ENCODE measurements at places on chromosomes 5 and 9.

- no peak for DNase-seq
Measured at GRCh38 chr9:89701221-89701798, 96.5 kb downstream of the GADD45G start.

DNA sequence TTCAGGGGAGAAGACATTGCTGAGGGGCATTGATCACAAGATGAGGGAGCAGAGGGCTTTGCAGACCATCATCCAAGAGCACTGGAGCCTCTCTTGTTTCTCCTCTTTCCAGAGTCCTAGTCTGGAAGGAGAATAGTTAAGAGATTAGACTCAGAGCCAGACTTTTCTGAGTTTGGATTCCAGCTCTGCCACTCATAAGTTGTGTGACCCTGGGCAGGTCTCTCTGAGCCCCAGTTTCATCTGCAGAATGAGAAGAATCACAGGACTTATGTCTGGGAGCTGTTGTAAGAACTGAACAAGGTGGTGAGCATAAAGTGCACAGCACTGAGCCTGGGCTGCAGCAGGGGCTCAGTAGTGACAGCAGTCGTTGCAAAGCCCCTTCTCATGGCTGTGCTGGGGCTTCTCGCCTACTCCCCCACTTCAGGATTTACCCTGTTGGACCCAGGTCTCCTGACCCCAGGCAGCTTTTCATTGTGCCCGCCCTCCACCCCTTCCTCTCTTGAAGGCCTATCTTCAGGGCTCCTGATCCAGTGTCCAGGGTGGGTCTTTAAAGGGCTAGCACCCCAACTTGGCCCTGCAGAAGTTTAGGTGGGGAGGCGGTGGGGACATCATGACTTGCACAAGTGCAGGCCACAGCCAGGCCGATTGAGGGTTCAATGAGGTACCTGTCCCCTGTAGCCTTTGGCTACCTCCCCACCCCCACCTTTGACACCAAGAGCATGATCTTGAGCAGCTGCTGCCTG lies 1.5 kb downstream of the SYNPO start:
- no peak for DNase-seq

GRCh38 chr9:94002316-94003140 lies 47.4 kb upstream of the BARX1 start:
- no peak for DNase-seq

- no peak for DNase-seq
Measured at GRCh38 chr5:119343766-119344165, 12.1 kb upstream of the TNFAIP8 start.

DNA sequence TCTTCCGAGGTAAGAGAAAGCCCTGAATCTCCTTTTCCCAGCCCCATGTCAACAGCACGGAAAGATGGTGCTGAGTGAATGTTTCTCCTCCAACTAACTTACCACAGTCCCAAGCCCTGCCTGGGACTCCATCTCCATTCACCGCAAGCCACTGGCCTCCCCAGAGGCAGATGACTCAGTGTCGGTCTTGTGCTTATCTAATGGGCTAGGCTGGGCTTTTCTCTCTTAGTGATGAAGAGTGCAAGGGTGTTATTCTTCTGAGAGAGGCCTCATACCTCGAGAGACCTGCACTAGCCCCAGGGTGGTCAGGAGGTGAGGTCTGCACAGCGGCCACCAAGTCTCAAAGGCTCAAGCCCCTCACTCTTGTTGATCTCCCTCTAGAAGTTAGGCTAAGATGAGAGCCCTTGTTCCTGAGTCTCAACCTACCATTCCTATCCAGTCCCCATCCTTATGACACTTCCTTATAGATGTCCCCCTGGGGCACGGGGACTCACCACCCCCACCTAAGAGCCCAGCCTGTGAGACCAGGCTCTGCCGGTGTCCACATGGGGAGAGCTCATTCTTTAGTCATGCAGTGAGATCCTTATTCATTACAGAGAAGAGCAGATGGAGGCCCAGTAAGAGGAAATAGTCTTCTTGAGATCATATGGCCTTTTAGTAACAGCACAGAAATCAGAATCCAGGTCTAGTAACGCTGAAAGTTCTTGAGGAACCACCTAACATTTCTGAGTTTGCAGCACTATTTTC lies 127.0 kb downstream of the SAXO1 start:
- no peak for DNase-seq

- no peak for DNase-seq
Measured at GRCh38 chr5:133458435-133458834, 153.9 kb downstream of the FSTL4 start.

DNA sequence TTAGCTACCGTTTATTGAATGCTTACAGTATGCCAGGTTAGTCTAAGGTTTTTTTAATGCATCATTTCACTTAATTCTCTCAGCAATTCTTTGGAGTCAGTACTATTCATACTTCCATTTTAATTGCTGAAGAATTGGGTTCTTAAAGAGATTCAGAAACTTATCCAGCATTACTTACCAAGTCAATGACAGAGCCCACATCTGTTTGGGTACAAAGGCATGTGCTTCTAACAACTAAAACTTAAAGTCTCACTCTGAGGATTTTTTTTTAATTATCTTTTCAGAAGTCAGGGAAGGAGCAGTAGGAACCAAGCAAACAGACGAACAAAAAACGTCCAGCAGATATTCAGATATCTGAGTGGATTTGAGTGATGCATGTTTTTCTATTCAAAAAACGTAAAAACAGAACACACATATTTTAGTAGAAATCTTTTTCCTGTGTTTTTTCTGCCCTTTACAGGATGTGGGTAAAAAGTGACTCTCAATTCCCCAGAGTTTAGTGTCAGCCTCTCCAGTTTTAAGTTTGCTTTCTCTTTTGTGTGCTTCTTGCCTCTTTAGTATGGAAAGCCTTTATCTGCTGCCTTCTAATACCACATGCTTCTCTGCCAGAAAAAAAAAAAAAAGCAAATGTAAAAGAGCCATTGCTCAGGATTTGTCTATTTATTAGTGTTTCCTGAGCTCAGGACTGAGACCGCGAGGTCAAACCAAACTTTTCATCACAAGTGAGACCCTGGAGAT lies 118.0 kb downstream of the PRKACG start:
- DNase-seq, result no peak

DNA sequence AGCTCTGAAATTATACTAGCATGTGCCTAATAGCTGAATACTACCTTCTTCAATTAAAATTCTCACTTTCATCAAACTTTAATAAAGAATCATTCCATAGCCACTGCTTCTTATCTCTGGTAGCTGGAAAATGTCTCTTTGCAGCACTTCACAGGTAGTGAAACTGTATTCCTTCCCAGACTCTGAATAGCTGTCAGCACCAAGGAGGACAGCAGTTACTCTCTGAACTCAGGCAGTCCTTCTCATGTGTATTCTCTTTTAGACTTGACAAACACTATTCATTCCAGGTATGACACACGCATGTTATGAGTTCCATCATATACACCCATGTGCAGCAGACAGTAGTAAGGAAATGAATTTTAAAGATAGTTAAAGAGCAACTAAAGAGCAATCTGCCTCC lies 627.1 kb downstream of the EFNA5 start:
- no peak for DNase-seq

DNA sequence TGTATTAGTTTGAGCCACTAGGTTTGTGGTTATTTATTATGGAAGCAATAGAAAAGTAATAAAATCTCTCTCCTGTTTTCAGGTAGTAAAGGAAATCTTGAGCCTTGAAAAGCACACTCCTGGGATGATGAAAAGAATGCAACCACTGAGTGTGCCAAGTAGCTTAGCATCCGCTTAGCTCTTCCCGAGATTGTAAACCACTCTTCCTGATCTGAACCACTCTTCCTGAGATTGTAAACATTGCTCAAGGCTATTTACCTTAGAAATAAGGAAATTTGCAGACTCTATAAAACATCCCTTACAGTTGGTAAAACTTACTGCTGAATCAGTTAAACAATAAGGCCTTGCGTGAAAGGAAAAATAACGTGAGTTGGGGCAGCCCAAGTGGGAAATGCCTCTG lies 17.4 kb upstream of the IL33 start:
- DNase-seq, result no peak

DNA sequence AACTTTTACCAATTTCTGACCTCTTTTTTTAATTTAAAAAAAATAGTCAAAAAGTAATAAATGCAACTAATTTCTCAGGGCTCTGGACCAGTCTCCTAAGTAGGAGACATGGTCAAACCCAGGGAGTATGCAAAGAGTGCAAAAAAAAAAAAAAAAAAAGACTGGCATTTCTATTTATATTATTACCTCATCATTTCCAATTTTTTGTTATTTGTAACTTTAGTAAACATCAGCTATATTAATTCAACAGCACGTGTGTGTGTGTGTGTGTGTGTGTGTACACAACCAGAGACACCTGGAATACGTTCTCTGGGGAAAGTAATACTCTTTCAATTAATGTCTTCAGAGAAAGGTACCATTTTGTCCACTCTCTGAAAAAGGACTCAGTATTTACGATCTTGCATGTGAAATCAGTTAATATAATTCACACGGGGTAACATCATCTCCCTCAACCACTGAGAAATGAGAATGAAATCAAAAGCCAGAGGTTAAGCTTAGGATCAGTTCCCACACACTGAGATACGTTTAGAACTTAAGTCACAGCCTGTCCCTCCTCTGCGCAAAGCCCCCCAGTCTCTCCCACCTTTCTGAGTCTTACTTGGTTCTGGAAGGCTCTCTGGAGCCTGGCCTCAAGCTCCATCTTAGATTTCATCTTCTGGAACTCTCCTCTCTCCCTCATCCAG lies 21.9 kb downstream of the ZNF608 start:
- no peak for DNase-seq

DNA sequence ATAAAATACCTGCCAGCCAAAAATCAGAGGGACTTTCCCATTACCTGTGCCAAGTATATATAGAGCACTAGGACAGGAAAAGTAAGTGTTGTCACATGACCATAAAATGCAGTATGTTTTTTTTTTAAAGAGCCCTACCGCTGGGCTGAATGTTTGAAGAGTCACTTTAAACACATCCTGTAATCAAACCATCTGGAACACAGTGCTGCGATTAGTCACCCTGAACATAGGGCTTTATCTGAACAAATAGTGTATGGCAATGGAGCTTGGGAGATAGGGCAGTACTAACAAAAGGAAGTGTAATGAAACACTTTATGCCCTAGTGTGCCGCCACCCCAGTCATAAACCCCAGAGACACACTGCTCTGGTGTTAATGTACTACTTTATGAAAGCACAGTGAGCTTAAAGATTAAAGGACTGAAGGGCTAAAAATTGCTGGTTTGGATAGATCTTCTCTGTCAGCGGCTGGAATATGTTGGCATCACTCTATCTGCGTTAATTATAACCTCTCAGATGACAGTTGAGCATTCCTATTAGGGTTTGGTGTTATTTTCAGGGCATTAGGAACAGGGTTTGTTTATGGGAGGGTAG lies 90.4 kb downstream of the ZNF608 start:
- no peak for DNase-seq

GRCh38 chr9:25773805-25774204 lies 95.6 kb upstream of the TUSC1 start:
- DNase-seq, result no peak

DNA sequence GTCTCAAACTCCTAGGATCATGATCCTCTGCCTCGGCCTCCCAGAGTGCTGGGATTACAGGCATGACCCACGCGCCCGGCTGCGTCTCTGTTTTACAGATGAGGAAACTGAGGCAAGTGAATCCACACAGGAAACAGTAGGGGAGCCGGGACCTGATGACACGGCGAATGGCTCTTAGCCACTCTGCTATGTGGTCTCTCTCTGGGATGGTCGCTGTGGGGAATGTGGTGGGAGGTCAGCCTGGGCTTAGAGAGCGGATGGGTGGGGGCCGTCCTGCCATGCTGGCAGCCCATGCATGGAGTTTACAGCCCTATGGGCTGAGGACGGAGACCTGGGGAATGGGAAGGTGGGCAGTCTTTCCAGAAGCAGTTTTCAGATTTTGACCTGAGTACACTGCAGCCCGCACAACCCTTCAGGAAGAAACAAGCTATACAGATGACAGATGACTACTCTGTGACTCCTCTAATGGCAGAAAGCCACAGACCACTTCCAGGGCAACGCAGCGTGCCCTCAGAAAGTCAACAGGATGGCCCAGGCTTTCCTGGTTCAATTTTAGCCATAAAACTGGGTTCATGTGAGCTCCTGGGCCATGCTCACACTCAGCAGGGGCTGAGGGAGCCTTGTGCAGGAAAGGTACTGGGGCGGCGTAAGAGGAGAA lies 136.1 kb upstream of the RAPGEF1 start:
- no peak for DNase-seq

DNA sequence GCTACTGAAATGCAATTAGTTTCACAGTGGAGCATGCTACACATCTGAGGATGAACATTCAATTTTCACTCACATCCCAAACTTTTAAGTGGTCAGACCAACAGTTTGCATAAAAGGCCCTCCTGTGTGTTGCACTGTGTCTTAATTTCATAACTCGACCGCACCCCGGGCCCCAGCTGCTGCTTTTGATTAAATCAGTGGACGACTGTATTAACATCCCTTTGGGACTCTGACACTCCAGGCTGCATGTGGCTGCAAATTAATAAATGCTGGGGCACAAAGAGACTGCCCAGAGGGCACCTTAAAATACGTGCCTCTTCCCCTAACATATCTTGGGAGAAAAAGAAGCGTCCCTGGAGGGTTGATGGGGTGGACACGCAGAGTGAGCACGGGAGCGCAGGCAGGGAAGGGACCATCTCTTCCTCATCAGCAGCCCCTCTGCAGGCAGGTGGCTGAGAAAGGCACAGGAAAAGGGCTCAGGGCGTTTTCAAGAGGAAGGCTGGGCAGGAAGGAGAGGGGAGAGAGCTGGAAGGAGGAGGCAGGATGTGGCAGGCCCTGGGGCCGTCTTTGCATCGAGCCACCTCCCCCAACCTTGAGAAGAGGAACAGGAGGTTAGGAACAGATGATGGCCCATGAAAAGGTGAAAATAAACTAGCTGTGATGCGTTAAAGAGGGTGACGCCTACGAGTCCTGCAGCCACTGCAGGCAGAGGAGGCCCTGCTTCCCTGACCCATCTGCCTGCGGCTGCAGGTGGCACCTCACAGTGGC lies 18.6 kb downstream of the MED10 start:
- no peak for DNase-seq

DNA sequence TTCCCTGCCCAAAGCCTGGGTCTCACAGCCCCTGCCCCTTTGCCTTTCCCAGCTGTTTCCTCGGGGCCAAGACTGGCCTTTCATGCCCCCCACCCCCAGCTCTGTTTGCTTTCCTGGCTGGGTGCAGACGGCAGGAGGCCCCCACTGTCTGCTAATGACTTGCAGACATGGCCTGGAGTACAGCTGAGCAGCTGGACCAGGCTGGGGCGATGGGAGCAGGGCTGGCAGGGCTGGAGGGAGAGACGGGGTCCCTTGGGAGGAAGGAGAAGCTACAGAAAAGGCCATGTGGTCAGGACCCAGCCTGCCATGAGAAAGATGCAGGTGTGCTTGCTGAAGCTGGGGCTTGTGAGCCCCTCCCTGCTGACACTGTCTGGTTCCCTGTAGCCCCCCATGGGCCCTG lies 28.3 kb upstream of the GFPT2 start:
- no peak for DNase-seq

DNA sequence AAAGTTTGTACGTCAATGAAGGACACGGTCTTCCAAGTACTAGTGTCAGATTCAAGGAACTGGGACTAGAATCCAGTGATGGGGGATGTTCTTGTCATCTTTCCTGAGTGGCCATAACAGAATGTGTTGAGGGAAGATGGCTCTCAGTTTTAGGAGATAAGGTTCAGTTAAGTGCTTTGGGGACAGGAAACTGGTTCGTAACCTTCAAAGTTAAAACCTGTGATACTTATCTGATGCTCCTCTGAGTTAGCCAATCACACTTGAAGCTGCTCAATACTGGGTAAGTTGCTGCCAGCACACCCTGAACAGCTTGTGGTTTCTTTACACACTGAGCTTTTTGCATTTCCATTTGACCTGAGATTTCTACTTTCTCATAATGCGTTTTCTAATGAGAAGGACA lies 64.4 kb downstream of the PIK3R1 start:
- no peak for DNase-seq

Data from stimulated activated CD8-positive, alpha-beta memory T cell treated with anti-CD3 and anti-CD28 coated beads, Interleukin-4, amount 100 ng/mL, for 1 hour (primary cell).